Putamen (tissue), 1 donor: ENCODE measurements at places on chromosomes 6 and 20.

GRCh38 chr6:7909323-7910276, 988 bp downstream of the TXNDC5 start:
- DNase-seq, result no peak

GRCh38 chr6:16824845-16825685, 63.8 kb upstream of the ATXN1 start:
- DNase-seq, result no peak

GRCh38 chr6:45702849-45703739, 312.6 kb downstream of the CLIC5 start:
- no peak for DNase-seq

GRCh38 chr6:19669206-19669605, 168.0 kb upstream of the ID4 start:
- DNase-seq, result no peak

GRCh38 chr6:57324538-57324937, 7.1 kb downstream of the PRIM2 start:
- DNase-seq, result no peak

DNA sequence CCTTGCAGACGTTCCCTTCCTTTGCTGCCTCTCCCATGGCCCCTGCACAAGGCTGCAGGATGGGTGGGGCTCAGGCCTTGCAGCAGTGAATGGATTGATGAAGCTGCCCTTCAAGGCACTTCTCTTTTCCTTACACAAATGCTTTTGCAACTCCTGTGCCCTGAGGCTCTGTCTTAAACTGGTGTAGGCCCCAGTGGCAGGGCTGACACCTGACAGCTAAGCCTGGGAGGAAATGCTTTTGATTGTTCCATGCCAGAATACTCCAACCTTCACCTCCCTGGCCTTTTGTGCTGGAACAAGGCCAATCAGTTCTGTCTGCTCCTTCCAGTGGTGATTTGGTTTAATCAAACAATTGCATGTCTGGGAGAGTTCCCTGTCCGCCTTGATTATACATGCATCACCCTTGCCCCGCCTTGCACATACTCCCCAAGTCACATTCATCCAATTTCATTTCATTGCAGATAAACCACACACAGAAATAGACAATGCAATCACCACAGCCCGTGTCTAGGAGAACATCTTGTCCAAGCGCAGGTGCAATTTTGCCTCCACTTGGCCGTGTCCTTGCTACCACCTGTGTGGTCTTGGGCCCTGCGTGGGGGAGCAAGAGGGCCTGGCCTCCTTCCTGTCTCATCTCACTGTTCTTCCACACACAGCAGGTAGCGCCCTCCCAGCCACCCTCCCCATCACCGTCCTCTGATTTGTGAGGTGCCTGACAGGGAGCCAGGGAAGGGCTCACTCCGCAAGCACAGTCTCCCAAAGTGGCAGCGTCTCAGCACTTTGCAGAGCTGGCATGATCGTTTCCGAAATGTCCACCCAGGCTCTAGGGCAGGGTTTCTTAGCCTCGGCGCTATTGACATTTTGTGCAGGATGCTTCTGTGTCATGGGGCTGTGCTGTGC, 120.4 kb downstream of the CDH26 start:
- DNase-seq, result no peak

DNA sequence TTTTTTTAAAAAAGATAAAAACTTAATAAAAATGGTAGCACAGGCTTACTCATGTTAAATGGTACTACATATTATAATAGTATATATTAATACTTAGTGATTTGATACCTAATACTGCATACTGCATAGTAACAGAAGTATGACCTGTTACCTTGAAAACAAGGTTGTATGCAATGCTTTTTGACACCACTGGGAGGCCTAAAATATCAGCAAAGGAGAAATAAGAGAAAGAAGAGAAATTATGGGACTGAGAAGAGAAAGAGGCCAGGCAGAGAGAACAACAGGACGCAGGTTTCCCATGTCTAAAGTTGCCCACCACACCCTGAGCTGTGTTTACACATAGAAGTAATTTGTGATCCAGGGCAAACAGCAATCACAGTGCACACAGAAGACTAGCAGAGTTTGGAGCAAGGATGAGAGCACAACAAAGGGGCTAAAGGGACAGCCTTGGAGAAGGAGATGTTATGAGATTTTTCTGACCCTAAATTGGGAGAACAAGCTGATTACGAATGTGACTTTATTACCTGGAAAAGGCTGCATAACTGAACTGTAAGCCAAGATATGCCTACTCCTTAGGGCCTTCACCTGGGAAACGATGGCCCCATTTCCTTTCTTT, 73.2 kb downstream of the ROS1 start:
- no peak for DNase-seq

DNA sequence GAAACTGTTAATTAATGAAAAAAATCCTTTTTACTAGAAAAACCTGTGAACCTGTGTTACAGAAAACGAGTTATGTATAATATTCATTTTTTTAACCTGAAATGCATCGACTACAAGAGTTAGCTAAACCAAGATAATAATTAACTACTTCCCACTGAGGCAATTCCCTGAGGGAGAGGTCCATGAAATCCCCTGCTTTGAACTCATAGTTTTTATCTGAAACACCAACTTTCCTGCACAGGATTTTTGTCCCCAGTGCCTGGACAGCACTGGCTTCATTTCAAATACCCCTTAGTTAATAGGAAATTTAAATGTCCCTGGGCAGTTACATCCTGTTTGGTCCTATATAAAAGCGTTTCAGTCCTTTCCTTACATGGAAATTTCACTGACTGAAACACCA, at the start of gene OR14J1:
TSS of gene OR14J1 (plus strand) at position 386 of the 400 bp plus-strand sequence. CDS start 4,989 bp downstream, outside the sequence.
- DNase-seq, result no peak

GRCh38 chr6:1263850-1264377, 48.0 kb upstream of the FOXQ1 start:
- no peak for DNase-seq

DNA sequence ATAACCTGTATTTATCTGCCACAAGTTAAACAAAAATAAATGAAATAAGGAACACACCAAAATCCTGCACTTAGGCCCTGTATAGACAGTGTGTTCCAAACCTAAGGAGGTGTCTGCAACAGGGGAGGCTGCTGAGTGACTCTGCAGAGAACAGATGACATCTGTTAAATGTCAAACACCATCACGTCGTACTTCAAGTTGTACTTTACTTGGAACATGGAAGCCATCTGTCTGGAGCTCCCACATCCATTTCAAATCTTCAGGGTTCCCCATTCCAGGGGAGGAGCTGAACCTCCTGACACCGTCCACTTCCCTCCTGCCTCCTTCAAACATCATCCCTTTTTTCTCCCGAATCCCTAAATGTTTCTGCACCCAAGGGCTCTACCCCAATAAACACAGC, 1.8 kb upstream of the MAP7 start:
- DNase-seq, result no peak

GRCh38 chr6:33008944-33009861, at the start of gene HLA-DOA:
HLA-DOA (minus strand) TSS chr6:33009591.
- no peak for DNase-seq

DNA sequence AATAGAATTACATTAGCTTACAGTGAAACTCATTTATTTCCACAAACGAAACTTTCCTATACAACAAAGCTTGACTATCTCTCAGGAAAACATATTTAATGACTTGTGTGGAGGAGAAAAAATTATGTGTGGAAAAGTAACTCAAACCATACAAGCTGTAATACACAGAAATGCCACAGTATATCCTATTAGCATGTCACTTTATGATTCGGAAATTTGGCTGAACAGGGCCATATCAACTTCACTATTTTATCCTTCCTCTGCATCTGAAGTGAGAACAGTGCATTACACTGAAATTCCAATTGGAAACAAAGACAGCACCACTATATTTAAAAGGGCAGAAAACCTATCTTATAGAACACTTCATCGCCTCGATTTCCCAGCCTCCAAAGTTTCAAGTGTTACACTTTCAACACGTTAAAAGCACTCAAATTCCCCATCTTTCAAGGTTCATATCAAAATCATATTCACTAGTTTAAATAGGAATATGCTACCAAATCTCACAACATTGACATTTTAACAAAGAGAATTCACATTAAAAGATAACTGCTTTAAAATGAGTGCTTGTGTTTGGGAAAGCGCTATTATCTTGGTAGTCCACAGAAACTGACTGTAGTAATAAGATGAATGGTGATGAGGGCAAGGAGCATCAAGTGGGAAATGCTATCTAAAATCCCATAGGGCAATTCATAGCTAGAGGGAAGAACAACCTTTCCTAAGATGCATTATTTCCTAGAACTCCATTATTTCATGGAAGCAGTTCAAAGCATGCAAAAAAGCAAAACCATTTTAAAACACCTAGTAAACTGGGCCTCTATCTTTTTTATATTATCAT, 1.8 kb downstream of the REV3L start:
- DNase-seq, result no peak
